ENCODE measurements at places on chromosomes 3 and 15. TPM values are rescaled to one million over a fixed set of nuclear protein-coding genes. Genes with fewer than 3 reads are reported as not detected.

GRCh38 chr15:65887565-65887964 is 18.3 kb downstream of the RAB11A start:
- no peak for DNase-seq

DNA sequence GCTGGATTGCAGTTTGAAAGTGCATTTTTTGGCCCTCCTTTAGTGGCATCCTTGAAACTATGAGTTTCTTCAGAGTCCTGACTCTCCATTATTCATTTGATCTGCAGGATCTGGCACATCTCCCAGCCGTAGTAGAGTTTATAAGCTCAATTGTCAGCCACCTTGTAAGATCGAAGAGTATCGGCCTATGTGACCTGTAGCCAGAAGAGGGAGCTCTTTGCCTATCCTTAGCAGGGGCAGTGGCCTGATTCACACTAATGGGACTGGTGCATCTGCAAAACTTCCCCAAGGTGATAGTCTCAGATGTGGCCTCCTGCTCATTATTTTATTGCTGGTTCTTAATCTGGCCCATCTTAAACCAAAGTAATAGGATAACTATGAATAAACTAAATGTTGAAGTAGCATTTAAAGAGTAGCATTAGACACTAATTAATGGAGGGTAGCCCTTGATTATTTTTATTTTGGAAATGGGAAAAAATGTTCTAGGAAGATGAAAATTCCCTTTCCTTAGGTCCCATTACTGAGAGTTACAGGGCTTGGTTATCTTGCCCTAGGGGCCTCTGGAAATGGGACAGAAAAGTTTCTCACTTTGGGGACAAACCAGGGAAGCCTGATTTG is 21.2 kb downstream of the GCSAM start:
- peak; percentile 71 for DNase-seq

DNA sequence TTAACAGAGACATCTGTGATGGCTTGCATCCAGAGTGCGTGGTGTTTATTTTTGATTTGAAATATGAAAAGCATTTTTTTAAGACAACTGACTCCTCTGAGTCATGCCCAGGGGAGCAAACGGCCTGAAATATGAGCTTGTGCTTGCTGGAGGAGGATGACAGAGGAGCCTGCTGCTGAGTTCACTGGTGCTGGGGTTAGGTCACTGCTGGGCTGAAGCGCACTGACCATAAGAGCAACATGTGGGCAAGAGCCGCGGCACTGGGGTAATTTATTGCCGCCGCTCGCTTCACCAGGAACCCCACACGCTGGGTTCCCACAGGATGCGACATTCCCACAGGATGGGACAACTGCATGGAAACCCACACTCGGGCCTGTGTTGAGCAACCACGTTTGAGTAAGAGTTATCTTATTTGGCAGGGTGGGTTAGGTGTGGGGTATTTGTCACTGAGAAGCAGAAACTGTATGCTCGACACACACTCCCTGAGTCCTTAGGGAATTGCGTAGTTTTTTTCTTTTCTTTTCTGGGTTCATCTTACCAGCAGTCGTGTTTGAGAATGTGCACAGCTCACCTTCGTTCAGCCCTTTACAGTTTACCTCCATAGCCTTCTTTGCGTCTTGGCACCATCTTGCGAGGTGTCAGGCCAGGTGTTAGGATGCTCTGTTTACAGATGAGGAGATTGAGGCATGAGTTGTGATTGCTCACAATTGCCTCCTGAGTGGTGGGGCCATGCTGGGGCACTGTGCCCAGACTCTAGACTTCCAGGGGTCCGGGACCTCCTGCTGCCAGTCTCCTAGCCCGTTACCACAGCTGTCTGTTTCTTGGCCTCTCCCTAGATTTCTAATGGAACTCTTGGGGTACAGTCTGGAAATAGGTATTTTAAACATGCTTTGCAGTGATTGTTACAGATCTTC is 60.4 kb downstream of the SMAD3 start:
- DNase-seq: peak; percentile 92

DNA sequence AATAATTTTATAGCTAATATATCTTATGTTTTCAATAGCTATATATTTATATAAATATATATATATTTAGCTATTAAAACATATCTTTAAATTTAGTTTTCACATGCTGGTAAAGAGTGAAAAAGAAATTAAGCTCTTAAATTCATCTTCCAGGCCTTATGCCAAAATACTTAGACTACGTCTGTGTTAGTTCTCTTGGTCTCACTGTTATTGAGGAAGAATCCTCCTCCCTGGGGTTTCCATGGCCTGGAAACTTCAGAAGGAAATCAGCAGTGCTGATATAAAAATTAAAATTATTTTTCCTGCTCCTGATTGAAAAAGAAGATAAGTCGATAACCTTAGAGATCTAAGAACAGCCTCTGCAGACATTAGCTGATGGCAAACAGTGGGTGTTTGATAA is 225.1 kb upstream of the LMCD1 start:
- peak; percentile 34 for DNase-seq

- DNase-seq: no peak
Observed at GRCh38 chr3:38648659-38649499, 608 bp downstream of the SCN5A start.

- no peak for DNase-seq
Observed at GRCh38 chr15:88032787-88033186, 223.8 kb downstream of the NTRK3 start.

GRCh38 chr3:57059411-57059810 is 1.1 kb upstream of the SPATA12 start:
- DNase-seq: no peak

DNA sequence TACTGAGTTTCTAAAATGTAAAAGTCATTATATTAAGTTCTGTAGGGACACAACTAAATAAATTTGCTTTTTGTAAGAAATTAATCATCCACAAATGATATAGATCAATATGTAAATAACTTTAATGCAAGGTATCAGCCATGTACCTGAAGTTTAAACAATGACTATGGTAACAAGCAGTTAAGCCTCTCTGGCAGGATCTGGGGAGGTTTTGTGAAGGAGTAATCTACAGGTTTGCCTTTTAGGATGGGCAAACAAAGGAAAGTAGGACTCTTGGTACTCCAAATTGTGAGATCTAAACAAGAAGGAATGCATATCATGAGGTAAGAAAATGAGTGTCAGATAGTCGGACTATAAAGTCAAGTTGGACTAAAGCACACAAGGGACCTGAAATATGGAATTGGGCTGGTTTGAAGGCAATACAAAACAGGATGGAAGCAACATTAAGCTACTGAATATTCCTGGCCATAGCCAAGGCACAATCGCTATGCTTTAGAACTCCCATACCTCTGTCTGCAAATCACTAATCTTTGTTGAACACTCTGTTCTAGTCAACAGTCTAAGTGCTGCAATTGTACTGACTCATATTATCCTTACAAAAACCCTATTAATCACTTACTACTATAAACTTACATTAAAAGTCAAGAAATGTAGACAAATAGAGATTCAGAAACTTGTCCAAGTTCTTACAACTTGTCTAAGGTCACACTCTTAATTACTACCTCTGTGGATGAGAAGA is 412.8 kb downstream of the DIPK2A start:
- no peak for DNase-seq

DNA sequence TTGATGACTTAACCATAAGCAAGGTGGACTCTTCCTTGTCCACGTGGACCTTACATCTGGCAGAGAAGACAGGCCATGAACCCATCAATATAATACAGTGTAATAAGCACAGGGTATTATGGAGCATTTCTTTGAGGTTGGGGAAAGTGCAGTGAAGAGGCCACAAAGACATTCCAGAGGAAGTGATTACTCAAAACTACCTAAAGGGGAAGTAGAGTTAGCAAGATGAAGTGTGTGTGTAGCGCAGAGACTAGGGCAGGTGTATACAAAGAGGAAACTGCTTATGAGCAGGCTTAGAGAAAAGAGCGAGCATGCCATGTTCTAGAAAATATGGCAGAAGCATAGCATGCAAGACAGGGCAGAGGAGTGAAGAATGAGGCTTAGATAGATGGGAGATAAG is 17.9 kb downstream of the CP start:
- no peak for DNase-seq

DNA sequence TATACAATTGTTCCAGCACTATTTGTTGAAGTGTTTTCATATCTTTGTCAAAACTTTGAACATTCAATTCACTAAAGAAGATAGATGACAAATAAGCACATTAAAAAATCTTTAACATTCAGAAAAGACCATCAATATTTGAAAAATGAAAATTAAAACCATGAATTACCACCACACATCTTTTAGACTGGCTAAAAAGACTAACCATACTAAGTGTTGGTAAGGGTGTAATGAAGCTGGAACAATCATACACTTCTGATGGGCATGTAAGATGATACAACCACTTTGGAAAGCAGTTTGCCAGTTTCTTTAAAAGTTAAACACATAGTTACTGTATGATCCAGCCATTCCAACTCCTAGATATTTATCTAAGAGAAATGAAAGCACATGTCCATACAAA is 33.7 kb downstream of the LARP6 start:
- no peak for DNase-seq

DNA sequence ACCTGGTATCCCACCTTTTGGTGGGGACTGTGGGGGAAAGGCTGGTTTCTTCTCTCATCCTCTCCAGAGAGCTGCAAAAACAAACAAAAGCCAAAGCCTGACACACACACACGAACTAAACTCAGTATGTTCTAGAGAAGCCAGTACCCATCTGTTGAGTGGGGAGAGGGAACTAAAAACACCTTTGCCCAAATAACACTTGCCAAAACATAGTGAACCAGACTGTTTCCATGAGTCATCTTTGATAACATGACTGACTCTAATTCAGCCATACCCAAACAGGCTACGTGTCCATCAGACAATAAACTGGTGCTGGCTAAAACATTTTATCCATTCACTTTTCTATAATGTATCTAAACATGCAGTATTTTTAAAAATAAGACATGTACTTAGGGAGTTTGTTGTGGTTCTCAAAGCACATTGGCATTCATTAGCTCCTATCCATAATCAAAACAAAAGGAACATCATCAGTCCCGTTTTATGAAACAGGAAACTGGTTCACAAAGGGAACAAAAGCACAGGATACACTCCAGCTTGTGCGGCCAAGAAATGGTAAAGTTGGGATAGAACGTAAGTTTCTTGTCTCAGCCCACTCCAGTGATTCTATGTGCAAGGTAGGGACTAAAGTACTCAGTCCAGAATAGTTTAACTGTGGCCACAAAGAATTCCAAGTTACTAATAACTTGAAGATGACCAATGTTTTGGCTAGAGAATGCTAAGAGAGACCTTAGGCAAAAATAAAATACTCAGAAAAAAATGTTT is 16.1 kb downstream of the LYSMD2 start:
- DNase-seq: no peak

DNA sequence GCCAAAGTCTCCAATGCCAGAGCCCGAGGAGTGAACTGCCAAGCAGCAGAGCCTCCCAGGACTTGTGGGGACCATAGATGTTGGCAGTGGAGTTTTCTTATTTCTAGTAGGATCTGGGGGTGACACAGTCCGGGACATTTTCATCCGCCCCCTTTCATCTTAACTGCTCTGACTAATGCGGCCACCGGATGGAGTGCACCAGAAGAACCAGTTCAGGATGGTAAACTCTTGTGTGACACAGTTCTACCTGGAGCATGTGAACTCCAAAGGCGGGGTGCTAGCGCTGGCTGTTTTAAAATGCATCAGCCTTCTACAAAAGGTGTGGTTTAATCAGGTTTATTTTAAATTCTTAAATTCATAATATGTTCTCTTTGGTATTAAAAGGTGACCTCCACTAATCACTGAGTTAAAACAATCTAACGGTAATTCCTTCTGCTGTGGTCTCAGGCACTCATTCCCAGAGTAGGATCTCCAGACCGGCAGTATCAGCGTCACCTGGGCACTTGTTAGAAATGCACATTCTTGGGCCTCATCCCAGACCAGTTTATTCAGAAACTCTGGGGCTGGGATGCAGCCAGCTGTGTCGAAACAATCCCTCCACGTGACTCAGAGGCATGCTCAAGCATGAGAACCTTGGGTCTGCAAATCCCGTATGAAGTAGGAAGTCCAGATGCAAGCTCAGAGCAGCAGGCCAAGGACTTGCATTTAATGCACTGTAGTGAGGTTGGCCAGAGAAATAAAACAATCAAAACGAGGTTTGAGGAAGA is 105.5 kb downstream of the GABRB3 start:
- no peak for DNase-seq

- no peak for DNase-seq
Observed at GRCh38 chr15:80673561-80674244, 21.4 kb upstream of the ABHD17C start.

DNA sequence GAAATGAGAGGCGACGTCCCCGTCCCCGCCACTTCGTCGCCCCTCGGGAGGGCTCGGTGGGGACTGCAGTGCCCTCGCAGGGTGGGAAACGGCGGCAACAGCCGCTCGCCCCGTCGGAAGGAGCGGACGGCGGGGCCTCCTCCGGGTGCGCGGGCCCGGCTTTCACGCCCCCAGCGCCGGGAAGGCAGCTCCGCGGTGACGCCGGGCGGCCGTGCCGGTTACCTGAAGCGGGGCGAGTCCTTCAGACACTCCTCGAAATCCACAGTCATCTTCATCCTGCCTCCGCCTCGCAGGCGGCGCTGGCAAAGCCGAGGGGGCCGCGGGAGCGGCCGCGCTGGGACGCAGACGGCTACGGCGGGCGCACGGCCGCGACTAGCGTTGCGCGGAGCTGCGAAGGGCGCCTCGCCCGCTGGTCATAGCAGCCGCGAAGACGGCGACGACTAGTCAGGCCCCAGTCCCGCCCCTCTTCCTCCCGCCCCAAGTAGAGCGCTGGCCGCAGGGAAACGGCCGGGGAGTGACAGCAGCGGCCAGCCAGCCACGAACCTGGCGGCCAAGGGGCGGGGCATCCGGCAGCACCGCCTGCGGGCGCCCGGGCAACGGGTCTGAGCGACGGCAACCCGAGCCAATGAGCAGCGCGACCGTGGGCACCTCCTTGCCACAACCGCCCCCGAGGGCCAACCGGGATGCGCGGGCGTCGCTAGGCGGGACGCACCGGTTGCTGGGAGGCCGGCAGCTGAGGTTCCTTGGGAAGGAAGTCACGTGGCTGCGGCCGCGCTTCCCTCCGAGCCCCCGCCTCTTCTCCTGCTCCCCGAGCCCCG is at the start of gene ACAP2:
TSS of gene ACAP2 (minus strand) at position 448 of the 818 bp plus-strand sequence. CDS start at position 275, 173 bp downstream.
- DNase-seq: peak; percentile 100

DNA sequence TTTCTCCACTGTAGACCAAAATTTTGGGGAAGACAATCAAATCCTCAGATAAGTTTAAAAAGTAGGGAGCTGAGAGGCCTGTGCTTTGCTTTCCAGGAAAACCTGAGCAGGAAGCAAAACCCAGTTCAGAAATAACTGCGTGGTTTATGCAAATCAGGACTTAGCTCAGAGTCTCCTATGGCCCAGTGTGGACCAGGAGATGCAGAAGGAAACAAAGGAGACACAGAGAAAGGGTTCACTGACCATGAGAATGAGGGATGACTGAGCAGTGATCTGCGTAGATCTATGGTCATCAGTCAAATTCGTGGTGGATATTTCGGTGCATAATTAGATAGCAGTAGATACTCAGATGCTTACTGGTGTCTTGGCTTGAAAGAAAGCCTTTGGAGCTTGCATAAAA is 196.6 kb downstream of the TPRG1 start:
- DNase-seq: no peak

Gene SLC22A13
- polyA plus RNA-seq: 0.23 TPM

Gene SEMA5B
- 26.1 TPM for polyA plus RNA-seq

Gene SNURF
- 21.4 TPM for polyA plus RNA-seq

Gene PLOD2
- 39.2 TPM for polyA plus RNA-seq

Gene POLR2H
- polyA plus RNA-seq: 40.0 TPM

Gene NOX5
- polyA plus RNA-seq: 0.19 TPM

All from muscle of back (tissue), 13 donors.